ENCODE measurements at places on chromosomes 11 and 22. TPM values are rescaled to one million over a fixed set of nuclear protein-coding genes. Genes with fewer than 3 reads are reported as not detected.

Gene CADM1
- 0.45 TPM for total RNA-seq

Gene ADAMTS8
- 0.23 TPM for total RNA-seq

Gene GRIA4
- total RNA-seq, result not detected

Gene TESMIN
- total RNA-seq, result 0.08 TPM

Gene SEPTIN5
- 55.8 TPM for total RNA-seq

Gene ANGPTL5
- total RNA-seq, result not detected

Gene GLYAT
- total RNA-seq, result not detected

Gene TUT1
- 6.5 TPM for total RNA-seq

Measured in smooth muscle cell of the coronary artery (primary cell).